ENCODE measurements at places on chromosomes 7 and 10. TPM values are rescaled to one million over a fixed set of nuclear protein-coding genes. Genes with fewer than 3 reads are reported as not detected.

DNA sequence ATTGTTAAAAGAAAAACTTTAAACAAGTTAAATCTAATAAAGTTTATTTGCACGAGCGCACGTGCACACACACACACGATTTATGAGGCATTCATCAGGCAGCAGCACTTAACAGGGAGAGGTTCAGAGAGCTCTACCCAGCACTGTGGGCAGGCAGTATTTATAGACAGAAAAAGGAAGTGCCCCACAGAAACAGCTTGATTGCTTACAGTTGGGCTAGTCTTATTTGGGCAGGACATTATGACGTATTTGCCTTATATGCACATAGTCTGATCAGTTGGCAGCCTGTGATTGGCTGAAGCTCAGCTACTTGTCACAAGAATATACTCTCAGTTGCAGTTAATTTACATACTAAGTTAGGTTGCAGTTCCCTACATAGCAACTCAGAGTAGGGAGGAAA, 1.2 kb upstream of the SDHAF3 start:
- H3K27ac ChIP-seq = peak overlapping the region; percentile 93
- H3K27me3 ChIP-seq = no peaks in the 10 kb centered on the region
- H3K4me3 ChIP-seq = no peak overlapping the region
- peaks cover 24% of the 10 kb centered on the region for H3K4me1 ChIP-seq
- no peak for DNase-seq
- H3K36me3 ChIP-seq = peaks cover 12% of the 10 kb centered on the region

EPO gene
- not detected for total RNA-seq

OR6B1 gene
- total RNA-seq = not detected

GRCh38 chr7:28135760-28136159, 44.8 kb downstream of the JAZF1 start:
- no peaks in the 10 kb centered on the region for H3K27me3 ChIP-seq

GRCh38 chr7:27098578-27099451, 3.0 kb upstream of the HOXA1 start:
- H3K4me1 ChIP-seq = peaks cover 12% of the 10 kb centered on the region
- H3K27me3 ChIP-seq = peaks cover 87% of the 10 kb centered on the region
- no peak overlapping the region for H3K27ac ChIP-seq
- H3K36me3 ChIP-seq = peaks cover 4% of the 10 kb centered on the region
- H3K4me3 ChIP-seq = no peak overlapping the region
- DNase-seq = no peak

THSD7A gene
- total RNA-seq = not detected

GRCh38 chr7:98808751-98809460, 60.9 kb downstream of the TMEM130 start:
- no peak overlapping the region for H3K4me3 ChIP-seq
- H3K4me1 ChIP-seq = no peaks in the 10 kb centered on the region
- H3K36me3 ChIP-seq = no peaks in the 10 kb centered on the region

- peak overlapping the region; percentile 89 for H3K4me3 ChIP-seq
- H3K27me3 ChIP-seq = peaks cover 44% of the 10 kb centered on the region
- peaks cover 2% of the 10 kb centered on the region for H3K36me3 ChIP-seq
- H3K27ac ChIP-seq = peak overlapping the region; percentile 61
Observed at GRCh38 chr7:64887756-64888508, 15.1 kb upstream of the ZNF273 start.

DNA sequence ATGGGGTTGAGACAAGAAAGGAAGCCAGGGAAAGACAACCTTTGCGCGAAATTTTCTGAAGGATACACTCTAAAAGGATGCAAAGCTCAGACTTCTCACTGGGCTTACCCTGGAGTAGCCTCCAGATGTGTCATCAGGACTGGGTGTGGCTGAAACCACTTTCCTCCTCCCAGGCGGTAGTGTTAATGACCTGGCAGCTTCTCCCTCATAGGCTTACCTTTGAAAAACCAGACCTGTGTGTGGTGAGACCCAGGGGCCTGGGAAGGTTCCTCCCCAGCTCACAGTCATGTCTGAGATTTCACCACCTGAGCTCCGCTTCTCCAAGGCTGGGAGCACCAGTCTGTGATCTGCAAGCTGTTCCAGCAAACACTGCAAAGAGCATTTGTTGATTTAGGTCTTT, 93.7 kb downstream of the EPC1 start:
- H3K4me3 ChIP-seq = no peak overlapping the region
- H3K4me1 ChIP-seq = peaks cover 9% of the 10 kb centered on the region
- no peak for DNase-seq
- no peaks in the 10 kb centered on the region for H3K27me3 ChIP-seq
- no peaks in the 10 kb centered on the region for H3K36me3 ChIP-seq
- no peak overlapping the region for H3K27ac ChIP-seq

DNA sequence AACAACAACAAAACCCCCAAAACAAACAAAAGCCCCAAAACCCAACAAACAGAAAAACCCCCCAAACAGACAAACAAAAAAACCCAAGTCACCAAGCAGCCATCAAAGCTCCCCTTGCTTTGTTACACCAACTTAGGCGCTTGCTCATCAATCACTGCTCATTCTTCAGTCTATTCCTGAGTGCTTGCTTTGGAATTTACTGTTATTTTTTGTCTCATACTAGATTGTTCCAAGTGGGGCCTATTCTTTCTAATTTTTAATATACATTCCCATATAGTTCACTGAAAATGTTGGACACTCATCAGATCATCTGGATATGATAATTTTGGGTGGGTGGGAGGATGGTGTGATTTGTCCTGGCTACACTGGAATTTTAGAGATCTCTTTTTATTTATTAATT, 126.0 kb upstream of the JCAD start:
- no peak for DNase-seq
- H3K27me3 ChIP-seq = peaks cover 23% of the 10 kb centered on the region
- H3K36me3 ChIP-seq = no peaks in the 10 kb centered on the region
- H3K4me3 ChIP-seq = no peak overlapping the region

GRCh38 chr10:77091597-77092165, 545.9 kb downstream of the KCNMA1 start:
- H3K4me3 ChIP-seq = no peak overlapping the region
- no peaks in the 10 kb centered on the region for H3K36me3 ChIP-seq
- peaks cover 5% of the 10 kb centered on the region for H3K27me3 ChIP-seq
- DNase-seq = no peak

HSPA12A gene
- total RNA-seq = 0.09 TPM

LIPN gene
- not detected for total RNA-seq

- no peaks in the 10 kb centered on the region for H3K36me3 ChIP-seq
- no peak overlapping the region for H3K27ac ChIP-seq
- no peak overlapping the region for H3K4me3 ChIP-seq
- no peak for DNase-seq
- H3K27me3 ChIP-seq = peaks cover 11% of the 10 kb centered on the region
Observed at GRCh38 chr10:33039181-33039580, 81.2 kb upstream of the ITGB1 start.

DNA sequence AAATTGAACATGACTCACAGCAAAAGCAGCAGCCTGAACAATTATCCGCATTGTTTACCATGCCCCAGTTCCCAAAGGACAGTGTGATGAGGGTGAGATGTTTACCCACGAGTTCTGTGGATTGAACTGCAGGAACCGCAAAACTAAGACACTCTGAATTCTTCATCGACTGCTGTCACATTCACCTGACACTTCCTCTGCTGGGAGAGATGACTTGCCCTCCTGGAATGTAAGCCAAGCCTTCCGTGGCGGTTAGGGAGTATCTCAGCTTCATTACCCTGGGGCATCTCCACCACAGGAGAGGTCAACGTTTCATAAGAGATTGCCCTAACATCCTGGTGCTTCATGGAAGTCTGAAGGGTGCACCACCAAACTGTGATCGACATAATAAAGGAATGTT, 374.6 kb upstream of the ADARB2 start:
- H3K4me1 ChIP-seq = no peaks in the 10 kb centered on the region
- DNase-seq = no peak
- H3K27ac ChIP-seq = no peak overlapping the region
